NCI-H1105 (cell line): ENCODE measurements at places on chromosomes 4 and X.

DNA sequence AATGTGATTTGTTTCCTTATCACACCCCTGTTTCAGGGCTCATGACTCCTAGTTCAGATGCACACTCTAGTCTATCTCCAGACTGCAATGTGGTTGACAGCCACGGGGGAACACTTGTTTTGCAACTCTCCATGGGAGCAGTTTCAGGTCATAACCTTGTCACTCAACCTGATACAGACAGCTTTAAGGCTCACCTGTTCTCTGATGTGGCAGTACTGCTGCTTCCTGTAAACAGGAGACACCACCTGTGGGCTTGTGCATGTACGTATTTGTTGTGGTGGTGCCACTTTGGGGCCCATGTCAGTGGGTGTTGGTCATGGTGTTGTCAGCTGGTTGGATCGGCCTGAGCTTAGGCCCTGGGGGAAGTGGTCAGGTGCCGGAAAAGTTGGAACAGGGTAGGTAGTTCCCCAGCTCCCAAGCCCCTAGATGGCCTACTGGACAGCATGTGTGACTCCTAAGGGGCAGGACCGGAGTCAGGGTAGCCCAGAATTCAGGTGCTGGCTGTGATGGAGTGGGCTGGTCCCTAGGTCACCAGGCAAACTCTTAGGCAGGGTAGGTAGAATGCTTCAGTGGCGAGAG, 46.2 kb downstream of the FAM9B start:
- DNase-seq = no peak

- DNase-seq = no peak
These were observed 9.1 kb upstream of the PHOX2B start for GRCh38 chr4:41757521-41758156.

- no peak for DNase-seq
These were observed 209.3 kb downstream of the GPC3 start for GRCh38 chrX:133776072-133776471.

- DNase-seq = no peak
These were observed 37.7 kb downstream of the NHS start for GRCh38 chrX:17412692-17413091.

DNA sequence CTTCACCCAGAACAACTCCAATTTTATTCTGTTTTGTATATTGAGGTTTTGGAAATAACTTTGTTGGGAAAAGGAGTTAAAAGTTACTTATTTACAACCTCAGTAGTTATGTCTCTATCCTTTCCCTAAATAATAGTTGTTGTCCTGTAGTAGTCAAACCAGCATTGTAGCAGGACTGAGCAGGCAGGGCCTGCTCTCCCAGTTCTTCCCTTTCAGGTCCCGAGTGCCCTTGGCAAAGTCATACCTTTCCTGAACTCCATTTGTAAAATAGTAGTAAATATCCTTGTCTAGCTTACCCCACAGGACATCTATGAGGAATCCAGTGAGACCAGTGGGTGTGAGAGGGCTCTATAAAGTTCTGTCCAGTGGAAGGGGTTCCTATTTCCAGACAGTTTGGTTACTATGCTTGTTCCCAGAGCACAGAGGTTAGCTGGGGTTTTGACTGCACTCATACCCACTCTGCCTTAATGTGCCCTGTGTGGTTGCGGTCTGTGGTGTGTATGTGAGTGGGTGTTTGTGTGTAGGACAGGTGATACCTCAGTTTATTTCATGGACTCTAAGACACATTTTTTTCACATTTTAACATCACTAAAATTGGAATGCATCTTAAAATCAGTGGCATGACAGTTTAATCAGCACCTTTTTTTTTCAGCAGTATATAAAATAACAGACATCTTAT, 136.3 kb downstream of the AMMECR1 start:
- no peak for DNase-seq

- DNase-seq = no peak
These were observed 60.3 kb upstream of the RXFP1 start for GRCh38 chr4:158461336-158461735.

DNA sequence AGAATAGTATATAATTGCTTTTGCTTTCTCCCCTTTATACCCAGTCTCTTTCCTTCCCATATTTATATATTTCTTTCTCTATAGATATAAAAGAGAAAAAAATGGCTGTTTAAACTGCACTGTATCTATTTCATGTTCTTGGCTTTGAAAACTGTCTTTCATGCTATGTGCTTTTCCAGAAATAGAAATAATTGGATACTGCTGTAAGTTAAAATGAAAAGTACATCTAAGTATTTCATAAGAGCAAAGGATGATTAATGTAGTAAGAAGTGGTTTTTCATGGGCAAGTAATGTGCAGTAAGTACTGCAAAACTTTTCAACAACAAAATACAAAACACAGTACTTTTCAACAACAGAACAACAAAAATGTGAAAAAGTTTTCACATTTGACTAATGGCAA, 237.9 kb downstream of the SNCA start:
- DNase-seq = no peak

- no peak for DNase-seq
These were observed 183.7 kb upstream of the BCOR start for GRCh38 chrX:40281336-40282005.

- DNase-seq = no peak
These were observed 17.5 kb upstream of the MSANTD1 start for GRCh38 chr4:3231471-3231870.

DNA sequence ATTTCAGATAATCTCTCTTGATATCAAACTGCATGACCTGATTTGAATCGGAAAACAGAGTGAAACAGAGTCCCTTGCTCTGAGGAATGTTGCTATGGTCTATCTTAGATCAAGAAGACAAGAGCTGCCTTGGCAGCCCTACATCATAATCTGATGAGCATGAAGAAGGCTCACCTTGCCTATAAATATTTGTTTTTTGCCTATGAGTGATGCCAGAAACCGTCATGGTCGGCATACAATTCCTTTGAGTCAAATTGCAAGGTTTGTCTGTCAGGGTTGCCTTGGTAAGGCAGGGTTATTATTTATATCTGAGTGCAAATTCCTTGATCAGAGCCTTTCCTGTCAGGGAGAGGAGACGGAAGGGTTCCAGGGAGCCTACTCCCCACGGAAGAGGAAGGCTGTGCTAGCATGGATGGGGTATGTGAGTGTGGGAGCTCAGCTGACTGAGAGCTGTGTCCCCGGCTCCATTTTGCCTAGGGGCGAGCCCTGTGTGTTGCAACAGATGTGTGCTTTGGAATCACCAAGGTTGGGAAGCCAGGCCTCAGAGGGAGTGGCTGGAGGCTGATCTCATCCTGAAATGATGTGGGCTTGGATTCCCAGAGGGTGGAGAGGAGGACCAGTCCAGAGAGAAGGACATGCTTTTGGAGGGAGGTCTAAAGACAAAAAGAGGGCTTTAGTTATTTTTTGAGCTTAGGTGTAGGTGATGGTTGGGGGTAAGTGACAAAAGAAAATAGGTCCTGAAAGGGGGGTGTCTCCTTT, 43.6 kb downstream of the RTL9 start:
- no peak for DNase-seq

DNA sequence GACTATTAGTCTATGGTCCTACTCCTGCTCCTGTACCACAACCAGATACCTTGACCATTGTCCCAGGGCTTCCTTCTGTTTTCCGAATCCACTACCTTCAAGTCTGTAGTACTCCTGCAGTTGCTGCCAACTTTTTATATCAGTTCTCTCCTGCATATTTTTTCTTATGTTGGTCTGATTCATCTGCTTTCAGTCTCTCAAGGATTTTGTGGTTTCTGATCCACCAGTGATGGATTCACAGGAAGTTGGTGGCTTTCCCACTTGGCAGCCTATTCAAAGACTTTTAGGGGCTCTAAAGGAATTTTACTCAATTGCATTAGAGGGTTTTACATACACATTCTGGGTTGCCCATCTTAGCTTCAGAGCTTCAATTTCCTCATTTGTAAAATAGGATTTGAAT, 23.6 kb downstream of the KIF4A start:
- no peak for DNase-seq

DNA sequence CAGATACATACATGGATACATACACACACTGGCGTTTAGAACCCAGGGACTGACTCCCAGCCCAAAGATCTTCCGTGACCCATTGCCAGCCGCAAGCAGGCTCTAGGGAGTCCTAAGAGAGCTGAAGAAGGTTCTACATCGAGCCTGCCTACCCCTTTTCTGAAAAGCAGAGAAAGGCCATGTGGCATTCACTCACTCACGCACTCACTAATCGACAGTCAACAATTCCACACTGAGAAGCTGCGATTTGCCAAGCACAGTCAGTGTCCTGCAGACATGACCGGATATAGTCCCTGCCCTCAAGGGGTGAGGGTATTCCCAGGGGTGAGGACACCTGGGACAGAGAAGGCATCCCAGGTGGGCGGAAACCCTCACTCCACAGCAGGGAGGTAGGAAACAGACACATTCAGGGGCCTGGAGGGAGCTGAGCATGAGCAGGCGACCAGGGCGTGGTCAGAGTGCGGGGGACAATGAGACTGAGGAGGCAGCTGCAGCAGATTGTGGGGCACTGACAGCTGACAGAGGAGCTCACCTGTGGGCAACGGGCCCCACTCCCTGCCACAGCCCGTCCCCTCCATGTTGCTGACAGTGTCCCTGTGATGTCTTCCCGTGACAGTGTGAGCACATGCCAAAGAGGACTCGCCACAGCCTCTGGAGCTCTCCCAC, 13.2 kb upstream of the MAN2B2 start:
- no peak for DNase-seq

DNA sequence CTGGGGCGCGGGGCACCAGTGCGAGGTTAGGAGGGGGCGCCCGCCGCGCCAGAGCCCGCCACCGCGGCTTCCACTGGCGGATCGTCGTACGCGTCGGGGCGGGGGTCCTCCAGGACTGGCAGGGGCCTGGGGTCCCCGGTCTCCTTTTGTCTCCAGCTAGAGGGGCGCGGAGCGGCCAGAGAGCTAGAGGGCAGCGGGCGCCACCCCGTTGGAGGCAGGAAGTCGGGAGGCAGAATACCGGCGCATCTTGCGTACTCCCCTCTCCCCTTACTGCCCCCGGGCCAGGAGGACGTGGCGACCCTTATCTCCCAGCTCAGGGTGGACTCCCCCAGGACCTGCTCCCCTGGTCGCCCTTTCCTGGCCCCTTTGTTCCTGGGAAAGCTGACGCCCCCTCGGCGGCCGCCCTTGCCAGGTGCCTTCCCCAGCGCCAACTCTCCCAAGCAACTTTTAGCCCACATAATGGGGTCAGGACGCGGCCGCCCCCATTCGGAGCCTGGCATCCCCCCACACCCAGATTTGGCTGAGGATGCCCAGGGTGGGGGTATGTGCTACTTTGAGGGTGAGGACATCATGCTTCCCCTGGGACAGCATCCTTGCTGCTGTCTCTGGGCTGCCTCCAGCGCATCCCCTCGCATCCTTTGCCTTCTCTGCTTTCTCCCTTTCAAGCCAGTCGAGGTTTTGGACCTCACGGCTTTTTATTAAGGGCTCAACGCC, 933 bp downstream of the CNKSR2 start:
- DNase-seq = no peak

GRCh38 chr4:65391814-65392213, 278.5 kb downstream of the EPHA5 start:
- no peak for DNase-seq

DNA sequence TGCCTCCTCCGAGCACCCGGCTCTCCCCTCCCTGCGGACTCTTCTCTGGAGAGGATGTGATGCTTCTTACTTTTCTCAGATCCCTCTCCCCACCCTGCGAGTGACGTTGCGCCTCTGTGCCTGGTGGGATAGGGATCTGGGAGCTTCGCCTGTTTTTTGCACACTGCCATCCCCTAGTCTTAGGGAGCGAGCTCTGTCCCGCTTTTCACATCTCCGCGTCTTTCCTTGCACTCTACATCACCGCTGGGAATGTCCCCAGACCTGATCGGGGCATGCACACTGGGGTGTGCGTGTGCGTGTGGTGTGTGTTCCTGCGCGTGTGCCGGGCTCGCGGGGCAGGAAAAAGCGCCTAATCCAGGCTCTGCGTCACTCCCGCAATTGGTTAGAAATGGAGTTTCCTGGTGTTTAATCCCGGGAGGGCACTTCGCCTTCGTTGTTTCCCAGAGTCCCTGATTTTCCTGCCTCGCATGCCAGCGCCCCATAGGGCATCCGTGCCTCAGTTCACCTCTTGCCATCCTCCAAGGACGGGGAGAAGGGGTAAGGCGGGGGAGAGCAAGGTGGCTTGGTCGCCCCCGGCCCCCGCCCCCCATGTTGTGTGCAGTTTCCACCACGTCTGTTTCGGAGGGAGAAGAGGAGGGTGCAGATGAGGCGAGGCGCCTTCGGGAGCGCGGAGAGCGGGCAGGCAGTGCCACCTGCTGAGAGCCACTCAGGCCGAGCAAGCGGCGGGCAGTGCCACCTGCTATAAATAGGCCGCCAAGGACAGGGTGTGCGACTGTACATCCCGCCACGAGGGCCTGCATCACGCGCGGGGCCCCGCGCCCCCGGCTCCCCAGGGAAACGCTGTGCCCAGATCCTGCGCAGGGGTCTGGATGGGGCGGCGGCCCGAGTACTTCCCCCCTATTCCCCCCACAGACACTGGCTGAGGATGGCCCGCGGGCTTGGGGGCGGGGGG, 759 bp upstream of the TBC1D1 start:
- peak; percentile 22 for DNase-seq

DNA sequence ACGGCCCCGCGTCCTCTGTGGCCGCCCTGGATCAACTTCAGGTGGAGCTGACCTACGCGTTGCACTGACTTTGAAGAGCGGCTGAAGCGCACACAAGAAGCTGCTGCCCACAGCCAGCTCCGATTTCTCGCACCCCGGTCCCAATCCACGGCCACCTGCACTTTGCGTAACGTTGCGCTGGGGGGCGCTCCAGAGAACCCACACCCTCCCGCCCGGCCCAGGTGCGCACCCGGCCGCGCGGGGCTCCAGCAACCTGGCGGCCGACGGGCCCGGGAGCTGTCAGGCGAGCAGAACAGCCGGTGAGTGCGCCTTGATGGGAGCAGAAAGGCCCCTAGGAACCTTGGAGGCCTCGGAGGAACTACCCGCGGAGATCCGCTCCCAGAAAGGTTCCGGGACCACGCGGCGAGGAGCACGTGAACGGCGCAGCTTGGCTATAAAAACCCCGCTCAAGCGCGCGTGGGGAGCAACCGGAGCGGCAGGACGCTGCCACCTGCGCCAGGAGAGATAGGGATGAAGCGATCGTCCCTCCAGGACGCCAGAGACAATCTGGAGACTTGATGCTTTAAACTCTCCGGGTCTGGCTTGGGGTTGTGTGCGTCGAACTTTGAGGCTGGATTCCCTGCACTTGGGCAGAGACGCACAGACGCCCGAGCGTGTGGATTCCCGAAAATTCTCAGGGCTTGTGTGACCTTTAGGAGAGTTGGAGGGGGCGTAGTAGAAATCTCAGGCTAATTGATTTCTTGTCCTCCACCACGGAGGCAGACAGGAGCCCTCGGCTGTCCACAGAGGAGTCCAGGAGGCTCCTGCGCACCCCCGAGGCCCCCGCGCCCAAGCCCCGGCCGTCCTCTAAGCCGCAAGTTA, 591 bp upstream of the NWD2 start:
- no peak for DNase-seq
